ENCODE measurements at places on chromosomes 6 and 20.
A peak's percentile ranks its signal among the peaks of the same experiment; 100 is the strongest.

DNA sequence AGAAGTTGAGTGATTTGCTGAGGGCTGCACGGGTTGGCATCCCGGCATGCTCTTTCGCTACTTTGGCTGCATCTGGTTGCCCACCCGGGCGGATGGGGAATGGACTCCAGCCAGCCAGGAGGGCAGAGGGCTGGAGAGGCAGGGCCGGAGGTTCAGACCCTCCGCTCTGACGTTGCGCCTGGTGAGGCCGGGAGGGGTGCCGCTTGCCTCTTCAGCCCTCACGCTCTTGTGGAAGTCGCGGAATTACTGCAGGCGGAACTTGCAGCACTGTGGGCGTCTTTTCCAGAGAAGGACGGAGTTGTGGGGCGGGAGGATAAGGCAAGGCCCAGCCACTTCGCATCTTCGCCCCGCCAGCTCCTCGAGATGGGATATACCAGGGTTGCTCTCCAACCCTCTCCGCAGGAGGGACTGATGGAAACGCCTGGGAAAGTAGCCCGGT, 656 bp downstream of the RTEL1 start:
- no peak for DNase-seq

DNA sequence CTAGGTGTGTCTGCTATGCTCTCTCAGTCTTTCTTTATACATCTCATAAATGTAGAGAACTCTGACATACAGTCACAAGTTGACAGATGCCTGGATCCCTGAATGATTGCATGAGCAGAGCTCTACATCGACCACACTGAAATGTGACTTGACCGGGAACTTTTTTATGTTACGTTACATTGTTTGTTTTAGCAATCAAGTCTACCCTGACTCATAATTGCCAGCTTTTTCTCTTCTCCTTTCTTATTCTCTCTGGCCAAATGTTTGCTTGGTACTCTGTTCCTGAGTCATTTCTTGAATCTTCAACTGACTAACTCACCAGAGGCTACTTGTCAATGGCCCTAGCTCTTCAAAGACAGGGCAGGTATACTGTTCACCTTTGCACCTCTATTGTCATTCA, 213.6 kb upstream of the DTNBP1 start:
- no peak for DNase-seq

GRCh38 chr6:456358-456867, 64.9 kb downstream of the IRF4 start:
- DNase-seq: no peak

GRCh38 chr20:23606652-23607049, 934 bp upstream of the CST9 start:
- peak; percentile 70 for DNase-seq

GRCh38 chr20:5967469-5967868, 17.0 kb downstream of the MCM8 start:
- no peak for DNase-seq

- DNase-seq: peak; percentile 64
These were observed at the start of gene FUCA2 for GRCh38 chr6:143510991-143511891. Gene FUCA2, minus strand, starts transcription at chr6:143511720. Its CDS starts 86 bp downstream, at chr6:143511634.

GRCh38 chr6:107103082-107103481, 12.2 kb downstream of the BEND3 start:
- DNase-seq: no peak

DNA sequence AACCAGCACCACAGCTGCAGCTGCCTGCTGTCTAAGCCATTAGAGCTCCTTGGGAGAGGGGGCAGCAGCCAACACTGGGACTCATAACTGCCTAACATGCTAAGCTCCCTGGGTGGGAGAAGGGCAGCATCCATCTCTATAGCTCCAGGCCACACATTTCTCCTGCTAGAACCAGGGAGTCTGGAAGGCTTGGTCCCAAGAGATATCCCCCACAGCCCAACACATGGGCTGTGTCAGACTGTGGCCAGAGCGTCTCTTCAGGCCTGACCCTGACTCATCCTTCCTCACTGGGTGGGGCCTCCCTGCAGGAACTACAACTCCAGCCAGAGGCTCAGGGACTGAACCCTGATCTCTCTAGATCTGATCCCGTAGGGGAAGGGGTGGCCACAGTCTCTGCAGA, 411.1 kb downstream of the HDGFL1 start:
- no peak for DNase-seq

GRCh38 chr6:111580826-111581505, 24.7 kb downstream of the TRAF3IP2 start:
- DNase-seq: no peak

- DNase-seq: no peak
These were observed 2.2 kb downstream of the MTRES1 start for GRCh38 chr6:107030151-107030550.

- no peak for DNase-seq
These were observed 33.2 kb downstream of the ANKS1A start for GRCh38 chr6:34922177-34922663.

- no peak for DNase-seq
These were observed 101.2 kb upstream of the CITED2 start for GRCh38 chr6:139475646-139476045.

GRCh38 chr6:116144605-116145004, 18.7 kb upstream of the COL10A1 start:
- no peak for DNase-seq

- no peak for DNase-seq
These were observed 79.0 kb downstream of the ANKEF1 start for GRCh38 chr20:10113746-10114145.

DNA sequence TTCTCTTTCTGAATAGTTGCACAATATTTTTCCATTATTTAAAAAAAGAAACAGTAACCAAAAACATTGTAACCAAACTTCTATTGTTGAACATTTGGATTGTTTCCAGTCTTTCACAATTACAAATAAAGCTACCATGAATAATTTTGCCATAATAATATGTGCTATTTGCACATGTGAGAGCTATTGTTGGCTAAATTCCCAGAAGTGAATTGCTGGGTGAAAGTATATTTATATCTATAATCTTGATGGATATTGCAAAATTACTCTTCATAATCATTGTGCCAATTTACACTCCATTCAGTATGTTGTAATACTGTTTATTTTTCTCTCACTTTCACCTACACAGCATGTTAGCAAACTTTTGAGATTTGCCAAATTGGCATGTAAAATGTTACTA, 36.6 kb upstream of the SLC22A16 start:
- DNase-seq: no peak

DNA sequence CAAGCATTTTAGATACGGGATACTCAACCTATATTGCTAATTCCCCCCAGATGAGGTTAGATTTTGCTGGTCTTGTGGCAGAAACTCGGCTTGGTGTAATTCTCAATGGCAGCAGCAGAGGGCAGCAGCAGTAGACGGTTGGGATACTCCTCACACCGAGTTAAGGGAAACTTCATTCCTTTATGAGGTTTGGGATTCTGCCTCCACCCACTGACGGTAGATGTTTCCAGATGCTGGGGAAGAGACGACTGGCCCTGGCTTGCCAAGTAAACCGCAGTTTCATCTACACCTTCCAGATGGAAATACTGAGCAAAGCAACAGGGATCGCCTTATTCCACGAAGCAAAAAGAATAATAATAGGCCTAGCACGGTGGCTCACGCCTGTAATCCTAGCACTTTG, 8.2 kb upstream of the TBC1D7 start:
- peak; percentile 34 for DNase-seq

GRCh38 chr20:58634521-58635278, 16.4 kb upstream of the STX16 start:
- no peak for DNase-seq

GRCh38 chr6:170006071-170006899, 254.9 kb downstream of the ERMARD start:
- no peak for DNase-seq
